Lower lobe of right lung (tissue), 2 donors: ENCODE measurements at places on chromosomes 2 and 18. TPM values are rescaled to one million over a fixed set of nuclear protein-coding genes. Genes with fewer than 3 reads are reported as not detected.

The STPG4 gene
- total RNA-seq = 0.77 TPM

The CPLX4 gene
- not detected for total RNA-seq

The TACR1 gene
- 1.4 TPM for total RNA-seq

The PIEZO2 gene
- total RNA-seq = 11.1 TPM

The GRP gene
- 1.7 TPM for total RNA-seq

The C2orf81 gene
- 10.0 TPM for total RNA-seq

The C1GALT1C1L gene
- total RNA-seq = 0.44 TPM

The GALNT5 gene
- total RNA-seq = 33.9 TPM

The HOXD9 gene
- 0.86 TPM for total RNA-seq

The CCBE1 gene
- total RNA-seq = 14.0 TPM

The AFF3 gene
- total RNA-seq = 57.3 TPM

The TTR gene
- total RNA-seq = not detected

The ZC3H15 gene
- total RNA-seq = 44.2 TPM

The KCNJ3 gene
- total RNA-seq = not detected

The POTEF gene
- total RNA-seq = not detected

The FAM237A gene
- not detected for total RNA-seq
